ENCODE measurements at places on chromosomes 5 and 9.

DNA sequence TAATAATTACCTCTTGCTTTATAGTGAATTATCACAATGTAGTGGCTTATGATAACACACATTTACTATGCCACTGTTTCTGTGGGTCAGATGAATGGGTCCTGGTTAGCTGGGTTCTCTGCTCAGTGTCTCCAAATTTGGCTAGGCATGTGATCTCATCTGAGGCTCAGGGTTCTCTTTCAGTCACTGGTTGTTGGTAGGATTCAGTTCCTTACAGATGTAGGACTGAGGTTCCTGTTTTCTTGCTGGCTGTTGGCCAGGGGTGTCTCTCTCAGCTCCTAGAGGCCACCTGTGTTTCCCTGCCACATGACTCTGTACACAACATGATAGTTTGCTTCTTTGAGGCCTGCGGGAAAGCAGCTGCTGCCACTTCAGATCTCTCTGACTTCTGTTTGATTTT, 7.1 kb downstream of the NFX1 start:
- H3K36me3 ChIP-seq, result peaks cover 12% of the 10 kb centered on the region
- H3K27me3 ChIP-seq, result no peaks in the 10 kb centered on the region
- H3K4me1 ChIP-seq, result no peaks in the 10 kb centered on the region
- no peak overlapping the region for H3K4me3 ChIP-seq
- no peak overlapping the region for H3K27ac ChIP-seq

DNA sequence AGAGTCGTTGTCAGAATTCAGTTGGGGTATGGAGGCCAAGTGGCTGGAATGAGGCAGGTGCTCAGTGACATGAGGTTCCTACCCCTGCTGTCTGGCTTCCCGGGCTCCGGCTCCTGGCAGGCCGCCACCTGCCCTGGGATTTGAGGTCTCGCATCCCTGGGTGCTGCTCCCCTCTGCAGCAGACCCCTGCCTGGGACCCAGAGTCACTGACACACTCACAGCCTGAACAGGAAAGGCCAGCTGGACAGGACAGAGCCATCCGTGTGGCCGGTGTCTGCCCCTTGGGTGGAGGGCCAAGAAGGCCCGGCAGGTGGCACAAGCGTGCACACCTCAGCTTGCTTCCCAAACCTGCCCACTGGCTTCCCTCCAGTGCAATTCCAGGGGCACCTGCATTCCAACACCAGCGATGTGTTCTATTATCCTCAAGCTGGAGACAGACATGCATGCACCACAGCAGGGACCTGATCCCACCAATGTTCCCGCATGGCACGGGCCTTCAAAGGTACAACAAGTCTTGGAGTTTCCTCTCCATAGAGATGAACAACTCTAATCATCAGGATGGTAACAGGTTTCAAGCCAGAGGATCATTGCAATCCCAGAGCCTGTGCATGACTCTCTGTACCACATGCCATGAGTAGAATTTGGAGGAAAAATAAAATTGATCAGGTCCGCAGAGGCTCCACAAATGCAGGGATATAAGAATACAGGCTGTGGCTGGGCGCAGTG, 45.6 kb upstream of the RNF130 start:
- H3K36me3 ChIP-seq, result no peaks in the 10 kb centered on the region
- no peak overlapping the region for H3K4me3 ChIP-seq
- no peak overlapping the region for H3K27ac ChIP-seq
- no peak for DNase-seq

GRCh38 chr5:118963169-118963568, 25.2 kb downstream of the DTWD2 start:
- H3K27ac ChIP-seq, result no peak overlapping the region
- no peak for DNase-seq
- no peaks in the 10 kb centered on the region for H3K4me1 ChIP-seq
- no peaks in the 10 kb centered on the region for H3K27me3 ChIP-seq
- H3K4me3 ChIP-seq, result no peak overlapping the region
- no peaks in the 10 kb centered on the region for H3K36me3 ChIP-seq

GRCh38 chr5:99317136-99317535, 388.3 kb upstream of the CHD1 start:
- no peak overlapping the region for H3K27ac ChIP-seq
- H3K4me1 ChIP-seq, result no peaks in the 10 kb centered on the region
- H3K36me3 ChIP-seq, result no peaks in the 10 kb centered on the region
- H3K27me3 ChIP-seq, result no peaks in the 10 kb centered on the region
- no peak overlapping the region for H3K4me3 ChIP-seq

DNA sequence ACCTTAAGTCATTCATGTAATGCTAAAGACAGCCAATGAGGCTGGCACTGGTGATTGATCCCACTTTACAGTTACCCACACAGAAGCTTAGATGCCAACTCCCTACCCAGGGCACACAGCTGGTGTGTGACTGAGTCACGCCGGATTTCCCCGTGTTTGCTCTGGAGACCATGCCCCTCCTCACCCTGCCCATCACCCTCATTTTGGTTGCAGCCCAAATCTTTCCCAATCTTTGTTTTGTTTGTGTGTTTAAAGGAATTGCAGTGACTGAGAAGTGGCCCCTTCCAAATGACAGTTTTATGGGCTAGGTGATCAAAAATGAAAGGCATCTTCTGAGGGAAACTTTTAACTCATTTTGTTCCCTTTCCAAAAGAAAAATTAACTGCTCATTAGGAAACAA, 10.9 kb downstream of the FBXL7 start:
- no peak overlapping the region for H3K27ac ChIP-seq
- no peaks in the 10 kb centered on the region for H3K36me3 ChIP-seq
- no peak overlapping the region for H3K4me3 ChIP-seq
- H3K27me3 ChIP-seq, result no peaks in the 10 kb centered on the region

- peak within 1 kb of the TSS; percentile 31 for H3K27ac ChIP-seq
- H3K27me3 ChIP-seq, result no peaks in the 10 kb centered on the region
- H3K36me3 ChIP-seq, result no peaks in the 10 kb centered on the region
- peak; percentile 93 for DNase-seq
- H3K4me3 ChIP-seq, result peak within 1 kb of the TSS; percentile 91
Observed at GRCh38 chr9:122931226-122932121, at the start of gene ZBTB26. Gene ZBTB26 (minus strand): TSS chr9:122931512. CDS start chr9:122919934, 11,578 bp downstream.

- no peak overlapping the region for H3K27ac ChIP-seq
- no peak for DNase-seq
- no peak overlapping the region for H3K4me3 ChIP-seq
- no peaks in the 10 kb centered on the region for H3K27me3 ChIP-seq
Observed at GRCh38 chr5:163947848-163948666, 442.6 kb downstream of the MAT2B start.

DNA sequence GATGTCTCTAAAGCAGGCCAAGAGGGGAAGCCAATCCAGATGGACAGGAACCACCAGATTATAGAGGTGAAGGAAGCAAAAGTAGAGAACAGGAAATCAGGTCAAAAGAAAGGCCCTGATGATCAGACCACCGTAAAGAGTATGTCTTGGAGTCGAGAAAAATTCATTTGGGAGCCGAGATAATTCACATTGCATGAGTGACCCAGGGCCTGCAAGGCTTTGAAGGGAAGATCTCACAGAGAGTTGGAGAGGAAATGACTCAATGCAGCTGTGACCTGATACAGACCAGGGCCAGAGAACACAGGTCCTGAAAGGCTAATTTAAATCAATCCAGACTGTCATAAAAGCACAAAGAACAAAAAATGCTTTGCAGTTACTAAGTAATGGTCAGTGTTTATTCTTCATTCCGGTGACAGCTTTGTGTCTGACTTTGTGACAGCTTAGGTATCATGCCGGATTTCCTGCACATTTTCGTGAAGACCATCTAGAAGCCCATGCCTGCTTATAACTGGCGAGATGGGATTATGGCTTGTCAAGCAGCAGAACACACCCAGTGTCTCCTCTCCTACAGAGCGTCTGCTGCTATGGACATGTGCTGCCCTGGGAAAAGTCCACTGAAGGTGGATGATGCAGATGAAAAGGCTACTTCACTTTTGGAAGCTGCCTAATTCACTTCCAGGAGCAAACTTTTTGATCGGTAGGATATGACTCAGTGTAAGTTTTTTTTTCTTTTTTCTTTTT, 5.8 kb upstream of the ACTBL2 start:
- no peaks in the 10 kb centered on the region for H3K4me1 ChIP-seq
- no peak overlapping the region for H3K4me3 ChIP-seq
- H3K27ac ChIP-seq, result no peak overlapping the region
- no peaks in the 10 kb centered on the region for H3K36me3 ChIP-seq
- DNase-seq, result no peak

DNA sequence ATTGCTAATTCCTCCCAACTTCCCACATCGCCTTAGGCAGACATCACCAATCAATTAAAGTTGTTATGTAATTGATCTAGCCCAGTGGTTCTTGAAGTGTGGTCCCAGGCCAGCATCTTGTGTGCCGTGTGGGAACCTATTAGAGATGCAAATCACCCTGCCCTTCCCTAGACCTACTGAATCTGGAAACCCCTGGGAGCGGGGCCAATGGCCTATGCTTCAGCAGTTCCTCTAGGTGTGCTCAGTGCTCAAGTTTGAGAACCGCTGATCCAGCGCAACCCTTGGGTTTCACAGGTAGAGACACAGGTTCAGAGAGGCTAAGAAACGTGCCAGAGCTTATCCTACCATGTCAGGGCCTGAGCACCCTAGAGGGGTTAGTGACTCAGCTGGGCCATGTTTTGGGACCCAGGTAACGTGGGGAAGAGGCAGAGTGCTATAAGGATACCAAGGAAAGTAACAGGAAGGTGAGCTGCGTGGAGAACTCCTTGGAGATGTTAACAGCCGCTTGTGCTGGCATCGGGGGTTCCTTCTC, 4.4 kb downstream of the SLC34A1 start:
- no peaks in the 10 kb centered on the region for H3K36me3 ChIP-seq
- no peak for DNase-seq
- no peak overlapping the region for H3K27ac ChIP-seq
- no peaks in the 10 kb centered on the region for H3K4me1 ChIP-seq

DNA sequence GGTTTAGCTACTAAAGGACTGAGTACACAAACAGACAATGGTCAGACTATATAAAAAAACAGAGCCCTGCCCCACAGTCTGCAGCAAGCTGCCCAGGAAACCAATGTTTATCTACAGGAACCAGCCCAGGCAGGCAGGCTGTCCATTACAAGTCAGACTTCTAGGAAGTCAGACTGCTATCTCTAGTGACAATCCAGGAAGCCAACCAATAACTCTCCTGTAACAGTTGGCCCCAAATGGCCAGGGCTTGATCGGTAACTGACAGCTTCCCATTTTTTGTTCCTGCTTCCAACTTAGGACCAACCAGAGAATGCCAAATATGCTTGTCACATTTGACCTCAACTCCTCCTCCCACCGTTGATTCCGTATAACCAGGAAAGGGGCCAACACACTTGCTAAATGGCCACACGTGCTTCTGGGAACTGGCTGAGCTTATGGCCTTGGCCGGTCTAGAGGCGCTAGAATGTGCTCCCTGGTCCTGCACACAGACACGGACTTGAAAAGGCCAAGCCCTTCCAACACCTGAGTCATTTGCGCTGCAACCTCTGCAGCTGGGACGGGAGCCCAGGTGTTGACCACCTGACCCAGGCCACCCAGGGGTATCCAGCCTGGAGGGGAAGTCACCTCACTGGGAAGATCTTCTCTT, 79.6 kb upstream of the CDK20 start:
- H3K4me1 ChIP-seq, result peaks cover 2% of the 10 kb centered on the region
- no peaks in the 10 kb centered on the region for H3K36me3 ChIP-seq
- no peaks in the 10 kb centered on the region for H3K27me3 ChIP-seq
- no peak overlapping the region for H3K4me3 ChIP-seq

GRCh38 chr9:15541872-15542271, 11.0 kb upstream of the CCDC171 start:
- H3K4me1 ChIP-seq, result no peaks in the 10 kb centered on the region
- H3K27me3 ChIP-seq, result no peaks in the 10 kb centered on the region
- no peak for DNase-seq
- H3K4me3 ChIP-seq, result no peak overlapping the region
